GM04504 (cell line): ENCODE measurements at places on chromosomes 5 and 9.

GRCh38 chr9:119284587-119285337, 84.5 kb downstream of the BRINP1 start:
- DNase-seq = no peak

DNA sequence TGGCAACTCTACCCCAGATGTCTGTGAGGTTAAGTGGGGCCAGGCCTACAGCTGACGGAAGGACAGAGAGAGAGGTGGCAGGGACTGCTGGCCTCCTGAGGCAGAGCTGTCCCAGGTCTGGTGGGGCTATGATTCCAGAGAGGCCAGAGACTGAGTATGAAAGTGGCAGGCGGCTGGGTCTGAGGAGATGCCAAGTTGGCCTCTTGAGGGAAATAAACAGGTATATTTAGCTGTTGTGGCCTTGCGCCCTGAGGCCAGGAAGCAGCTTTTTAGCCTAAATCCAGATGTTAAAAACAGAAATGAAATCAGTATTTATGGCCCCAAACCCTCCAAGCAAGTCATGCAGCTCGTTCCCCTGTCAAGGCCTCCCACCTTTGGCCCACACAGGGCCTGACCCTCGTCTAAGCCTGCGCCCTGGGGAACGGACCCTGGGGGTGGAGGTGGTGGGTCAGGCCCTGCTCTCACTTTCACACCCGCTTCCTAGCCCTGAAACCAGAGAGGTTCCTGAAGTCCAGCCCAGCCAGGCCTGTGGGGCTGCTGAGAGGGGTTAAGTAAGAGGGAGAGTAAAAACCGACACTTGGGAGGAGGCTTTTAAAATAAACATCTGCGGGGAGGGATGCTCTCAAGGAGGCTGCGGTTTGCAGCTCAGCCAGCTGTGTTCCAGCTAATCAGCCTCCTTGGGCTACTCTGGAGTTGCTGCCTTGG, 18.7 kb downstream of the PCDHGC5 start:
- peak; percentile 76 for DNase-seq

DNA sequence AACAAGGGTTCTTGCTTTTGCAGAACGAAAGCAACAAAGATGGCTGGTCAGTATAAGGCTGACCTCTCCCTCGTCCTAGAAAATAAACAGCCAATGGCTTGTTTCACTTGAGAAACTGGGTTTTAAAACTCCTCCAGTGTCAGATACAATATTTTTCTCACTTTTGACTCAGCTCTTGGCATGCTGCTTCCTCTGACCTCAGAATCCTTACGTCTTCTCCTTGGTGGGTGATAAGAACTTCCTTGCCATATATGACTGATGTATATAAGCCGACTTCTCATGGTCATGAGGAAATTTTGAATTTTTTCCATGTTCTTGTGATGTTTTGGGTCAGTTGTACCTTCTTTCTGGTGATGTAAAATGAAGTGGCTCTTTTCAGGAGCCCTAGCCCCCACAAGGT, 3.8 kb downstream of the ZNF618 start:
- DNase-seq = no peak

DNA sequence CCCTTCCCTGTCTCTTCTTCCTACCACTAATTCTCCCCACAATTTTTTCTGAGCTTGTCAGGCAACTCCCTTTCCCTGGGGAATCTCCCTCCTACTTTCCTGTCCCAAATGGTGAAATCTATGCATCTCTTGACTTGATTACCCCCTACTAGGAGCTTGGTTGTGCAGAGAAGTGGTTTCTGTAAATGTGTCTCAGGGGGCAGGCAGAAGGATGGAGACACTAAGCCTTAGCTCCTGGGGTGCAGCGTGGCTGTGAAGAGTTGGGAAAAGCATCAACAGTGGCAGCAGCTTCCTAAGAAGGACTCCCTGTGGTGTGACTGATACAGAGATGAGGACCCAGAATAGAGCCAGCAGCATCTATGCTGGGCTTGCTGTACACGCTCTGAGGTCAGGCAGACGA, 62.3 kb downstream of the NRG2 start:
- no peak for DNase-seq

DNA sequence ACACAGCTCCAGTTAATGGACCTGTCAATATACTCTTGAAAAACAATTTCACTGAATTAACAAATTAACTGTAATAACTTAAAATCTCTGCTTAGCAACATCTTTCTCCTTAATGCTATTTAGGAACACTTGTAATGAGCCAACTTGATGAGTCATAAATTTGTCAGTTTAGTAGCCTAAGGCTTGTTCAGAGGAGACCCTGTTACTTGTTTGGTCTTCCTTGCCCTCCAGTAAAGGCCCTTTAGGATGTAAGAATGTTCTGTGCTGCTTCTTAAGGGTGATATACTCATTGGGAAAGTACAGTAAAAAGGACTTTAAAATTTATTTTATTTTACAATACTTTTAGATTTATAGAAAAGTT, 11.4 kb upstream of the MATR3 start:
- no peak for DNase-seq

DNA sequence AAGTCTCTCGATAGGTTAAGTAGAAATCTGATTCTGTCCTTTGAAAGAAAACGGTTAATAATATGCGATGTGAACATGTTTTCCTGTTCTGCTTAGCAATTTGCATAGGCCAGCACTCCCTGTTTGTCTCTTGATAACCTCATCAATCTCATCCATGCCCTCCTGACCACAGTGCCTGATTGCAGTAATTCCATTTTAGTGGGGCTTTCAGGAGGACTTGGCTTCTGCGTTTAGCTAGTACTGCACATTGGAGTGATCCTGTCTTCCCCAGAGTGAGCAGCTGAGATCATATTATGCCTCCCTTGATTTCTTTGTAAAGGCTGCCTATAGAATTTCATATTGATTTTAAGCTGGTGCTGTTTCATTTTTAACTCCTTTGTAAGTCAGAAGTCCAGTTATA, 335.9 kb upstream of the ISL1 start:
- no peak for DNase-seq

- DNase-seq = no peak
Measured at GRCh38 chr5:30736669-30737068, 456.8 kb upstream of the CDH6 start.

DNA sequence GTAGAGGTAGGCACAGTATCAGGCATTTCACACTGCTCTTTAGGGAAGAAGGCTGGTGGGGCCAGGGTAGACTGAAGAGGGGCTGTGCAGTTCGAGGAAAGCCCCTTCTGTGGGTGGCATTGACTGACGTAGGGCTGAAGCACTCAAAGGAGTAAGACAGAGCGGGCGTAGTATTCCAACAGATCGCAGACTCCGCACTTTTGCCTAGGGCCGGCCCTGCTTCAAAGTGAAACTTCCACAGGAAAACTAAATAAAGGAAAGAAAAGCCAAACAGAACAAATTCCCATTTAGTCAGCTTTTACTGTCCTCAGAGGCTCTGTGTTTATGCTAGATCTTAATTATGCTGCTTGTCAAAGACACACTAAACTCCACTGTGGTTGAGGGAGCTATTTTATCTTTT, 493.0 kb upstream of the WWC1 start:
- DNase-seq = no peak

- DNase-seq = no peak
Measured at GRCh38 chr9:6777213-6777902, 19.6 kb downstream of the KDM4C start.

DNA sequence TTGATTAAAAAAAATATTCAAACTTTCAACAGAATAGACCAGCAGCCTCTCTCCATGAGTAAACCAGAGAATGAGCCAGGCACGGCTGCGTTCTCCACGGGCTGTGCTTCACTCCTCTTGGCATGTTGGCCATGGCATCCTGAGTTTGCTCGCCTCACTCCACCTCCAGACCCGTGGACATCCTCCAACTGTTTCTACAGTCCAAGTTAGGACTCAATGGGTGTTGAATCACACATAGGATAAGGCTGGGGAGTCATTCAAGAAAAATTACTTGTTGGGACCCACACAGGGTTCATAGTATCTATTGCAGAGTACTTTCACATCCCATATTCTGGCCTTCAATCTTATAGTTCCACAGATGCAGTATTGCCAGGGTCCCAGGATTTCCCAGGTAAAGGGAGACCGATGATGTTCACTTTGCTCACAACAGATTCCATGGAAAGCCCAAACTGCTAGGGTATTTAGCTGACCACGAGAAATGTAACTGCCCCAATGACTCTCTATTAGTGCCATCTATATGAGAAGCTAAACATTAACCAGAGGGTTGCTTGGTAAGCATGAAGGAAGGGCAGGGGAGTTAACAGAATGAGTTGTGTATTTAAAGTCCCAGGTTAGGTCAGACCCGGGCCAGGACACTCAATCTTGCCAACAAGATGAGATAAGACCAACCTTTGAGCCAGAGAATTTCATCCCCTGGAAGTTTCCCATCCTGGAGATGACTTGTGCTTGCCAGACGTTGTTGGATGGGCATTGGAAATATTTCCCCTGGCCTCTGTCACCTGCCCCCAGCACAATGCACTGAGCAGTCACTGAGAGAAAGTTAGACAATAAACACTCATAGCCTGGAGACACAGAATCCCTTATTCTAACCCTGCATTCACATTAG, 19.7 kb upstream of the GDA start:
- DNase-seq = no peak

- no peak for DNase-seq
Measured at GRCh38 chr5:17261075-17261474, 43.6 kb downstream of the BASP1 start.

GRCh38 chr5:96753017-96753397, 54.7 kb downstream of the ERAP1 start:
- no peak for DNase-seq

DNA sequence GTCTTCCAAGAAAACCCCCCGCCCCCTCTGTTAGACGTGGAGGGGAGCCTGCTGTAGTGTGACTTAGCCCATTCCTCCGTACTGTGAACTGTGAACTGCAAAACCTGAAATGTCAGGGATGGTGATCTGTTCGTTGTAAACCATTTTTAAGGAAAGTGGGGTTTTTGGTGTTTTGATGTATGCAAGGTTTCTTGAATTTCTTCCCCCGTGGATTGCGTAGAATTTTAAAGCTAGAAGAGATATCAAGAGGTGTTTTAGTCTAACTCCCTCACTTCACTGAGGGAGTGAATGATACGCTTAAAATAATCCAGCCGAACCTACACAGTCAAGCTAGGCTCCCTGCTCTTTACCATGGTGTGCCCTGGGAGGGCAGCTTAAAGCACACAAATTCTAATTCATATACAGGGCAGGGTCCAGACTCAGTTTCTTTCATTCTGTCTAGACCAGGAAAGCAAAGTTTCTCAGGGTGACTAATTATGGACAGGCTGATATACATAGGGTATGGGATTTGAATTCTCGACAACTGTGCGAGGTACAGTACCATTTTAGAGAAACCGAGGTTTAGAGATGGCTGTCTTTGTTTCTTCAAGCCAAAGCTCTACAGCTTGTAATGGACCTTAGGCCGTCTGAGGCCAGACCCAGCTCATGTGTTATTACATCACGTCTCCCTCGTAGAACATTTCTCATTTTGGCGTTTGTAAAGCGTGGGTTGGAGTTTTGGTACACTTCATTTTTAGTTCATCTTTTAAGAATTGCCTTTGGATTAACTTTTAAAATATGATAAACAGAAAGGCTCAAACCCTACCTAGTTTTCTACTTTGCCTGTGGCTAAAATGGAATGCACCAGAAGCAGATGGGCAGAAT, 2.7 kb downstream of the PTGER4 start:
- no peak for DNase-seq

GRCh38 chr9:34642679-34643078, 3.8 kb upstream of the GALT start:
- DNase-seq = no peak

DNA sequence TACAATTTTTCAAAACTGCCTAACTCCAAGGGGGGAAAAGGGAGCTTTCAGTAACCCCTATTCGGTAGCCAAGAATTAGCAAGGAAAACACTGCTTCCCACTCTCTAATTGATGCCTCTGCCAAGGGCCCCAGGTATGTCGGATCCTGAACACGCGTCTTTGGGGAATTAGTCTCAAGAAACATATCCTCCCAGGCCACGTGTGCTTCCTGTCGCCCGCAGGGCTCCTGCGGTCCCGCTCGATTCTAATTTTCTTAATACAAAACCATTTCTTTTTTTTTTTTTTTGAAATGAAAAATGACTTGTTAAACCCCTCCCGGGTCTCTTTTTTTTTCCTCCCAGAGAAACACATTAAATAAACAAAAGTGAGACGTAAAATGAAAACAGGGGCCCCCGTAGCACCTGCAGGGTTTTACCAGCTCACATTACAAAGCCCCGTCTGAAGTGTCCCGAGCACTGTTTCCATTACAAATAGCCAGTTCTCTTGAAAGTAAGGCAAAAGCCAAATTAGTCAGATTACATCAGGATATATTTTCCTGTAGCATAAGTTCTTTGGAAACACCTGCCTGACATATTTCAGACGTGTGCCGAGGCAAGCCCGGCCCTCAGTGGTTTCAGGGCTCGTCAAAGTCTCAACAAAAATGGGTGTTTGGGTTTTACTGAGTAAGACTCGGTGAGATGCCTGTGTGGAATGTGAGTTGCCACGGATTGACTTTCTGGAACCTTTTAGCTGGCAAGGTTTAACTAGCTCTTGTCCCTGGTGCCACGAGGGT, 21.5 kb downstream of the SMIM23 start:
- DNase-seq = peak; percentile 2

- DNase-seq = no peak
Measured at GRCh38 chr5:36664766-36665165, 58.4 kb downstream of the SLC1A3 start.

GRCh38 chr9:134055981-134056461, 11.8 kb downstream of the BRD3 start:
- DNase-seq = peak; percentile 69

- DNase-seq = no peak
Measured at GRCh38 chr9:136992819-136993369, 672 bp downstream of the PAXX start.

GRCh38 chr5:14840624-14841023, 31.0 kb downstream of the ANKH start:
- DNase-seq = no peak

DNA sequence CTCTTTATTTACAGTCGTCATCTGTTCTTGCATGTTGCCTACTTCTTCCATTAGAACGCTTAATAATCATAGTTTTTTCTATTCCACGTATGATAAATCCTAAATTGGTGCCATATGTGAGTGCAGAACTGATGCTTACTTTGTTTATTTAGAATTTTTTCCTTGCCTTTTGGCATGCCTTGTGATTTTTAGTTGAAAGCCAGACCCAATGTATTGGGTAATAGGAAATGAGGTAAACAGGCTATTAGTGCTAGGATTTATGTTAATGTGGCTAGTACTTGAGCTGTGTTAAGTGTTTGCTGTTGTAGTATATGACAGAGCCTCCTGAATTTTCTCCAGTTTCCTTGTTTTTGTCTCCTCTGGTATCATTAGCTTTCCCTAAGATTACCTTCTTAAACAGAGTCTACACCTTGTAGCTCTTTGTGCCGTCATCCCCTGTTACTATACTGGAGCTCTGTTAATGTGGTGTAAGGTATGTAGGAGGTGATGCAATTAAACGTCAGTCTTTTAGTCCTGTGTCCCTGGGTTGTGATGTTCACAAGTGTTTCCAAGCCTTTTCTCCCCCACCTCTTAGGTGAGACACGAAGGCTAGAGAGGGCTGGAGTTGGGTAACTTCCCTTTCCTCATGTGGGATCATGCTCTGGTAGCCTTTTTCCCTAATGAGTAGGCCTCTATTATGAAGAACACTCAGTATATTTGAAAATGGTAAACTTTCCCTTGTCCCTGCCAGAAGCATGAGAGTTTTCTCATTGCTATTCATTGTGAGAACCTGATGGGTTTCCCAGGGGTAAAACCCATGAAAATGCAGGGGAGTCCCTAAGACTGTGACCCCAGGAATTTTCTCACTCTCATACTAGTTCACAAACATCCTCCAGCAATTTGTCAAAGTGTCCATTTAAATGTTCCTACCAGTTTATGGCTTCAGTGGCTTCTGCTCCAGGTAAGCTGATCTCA, 21.2 kb downstream of the SPATA31D3 start:
- DNase-seq = peak; percentile 38

- no peak for DNase-seq
Measured at GRCh38 chr5:117759849-117760499, 1185.4 kb upstream of the SEMA6A start.
